ENCODE measurements at places on chromosomes 1 and 21.

- DNase-seq = no peak
Observed at GRCh38 chr1:70947835-70948234, 99.8 kb downstream of the PTGER3 start.

DNA sequence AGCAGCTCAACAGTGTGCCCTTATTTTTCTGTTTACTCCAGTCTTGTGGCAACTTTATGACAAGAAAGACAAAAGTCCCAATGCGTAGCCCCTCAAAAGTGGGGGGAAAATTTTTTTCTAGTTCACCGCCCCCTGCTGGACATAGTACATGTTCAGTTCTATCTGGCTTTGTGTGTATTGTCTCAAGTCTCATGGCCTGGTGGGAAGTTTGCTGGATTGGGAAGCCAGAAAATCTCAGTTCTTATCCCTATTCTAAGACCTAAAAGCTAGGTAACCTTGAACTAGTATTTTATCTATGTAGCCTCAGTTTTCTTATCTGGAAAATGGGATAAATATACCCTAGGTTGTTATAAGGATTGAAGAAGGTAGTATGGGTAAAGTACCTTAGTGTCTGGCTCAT lies 55.8 kb upstream of the LDLRAP1 start:
- DNase-seq = no peak

- no peak for DNase-seq
Observed at GRCh38 chr1:48808496-48808895, 31.8 kb upstream of the BEND5 start.

GRCh38 chr21:45599146-45599581 lies 44.4 kb upstream of the PCBP3 start:
- no peak for DNase-seq

DNA sequence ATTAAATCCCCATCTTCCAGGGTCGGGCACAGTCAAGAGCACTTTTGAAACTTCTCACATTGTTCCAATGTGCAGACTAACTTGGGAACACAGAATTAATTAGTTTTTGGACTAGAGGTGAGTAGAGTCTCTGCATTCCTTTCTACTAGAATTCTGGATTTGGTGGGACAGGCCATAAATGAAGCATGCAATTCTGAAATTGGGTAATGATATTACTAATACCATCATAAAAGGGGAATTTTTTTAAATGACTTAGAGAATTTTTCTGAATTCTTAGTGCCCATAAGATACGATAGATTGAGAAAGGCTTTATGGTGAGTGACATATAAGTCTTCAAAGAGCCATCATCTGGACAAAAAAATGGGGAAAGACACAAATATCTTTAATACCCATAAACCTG lies 41.8 kb downstream of the ADAMTS5 start:
- no peak for DNase-seq

GRCh38 chr1:19043579-19044443 lies 87.3 kb upstream of the IFFO2 start:
- DNase-seq = no peak

DNA sequence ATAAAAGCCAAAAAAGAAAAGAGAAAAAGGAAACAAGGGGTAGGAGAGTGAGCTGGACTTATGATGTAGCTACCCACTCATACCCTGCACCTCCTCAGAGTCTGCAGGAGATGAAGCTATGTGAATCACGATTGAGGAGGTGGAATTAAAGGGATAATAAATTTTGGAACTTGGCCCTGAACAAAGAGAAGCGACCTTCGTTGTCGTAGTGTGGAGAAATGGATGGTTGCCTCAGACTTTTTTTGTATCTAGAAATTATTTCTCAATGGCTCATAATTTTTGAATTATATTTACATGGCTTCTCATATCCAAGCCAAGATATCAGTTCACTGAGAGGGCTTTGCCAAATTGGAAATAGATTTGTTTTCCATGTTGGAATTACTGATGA lies 37.8 kb upstream of the SIPA1L2 start:
- DNase-seq = no peak

- DNase-seq = no peak
Observed at GRCh38 chr21:29025328-29025713, 853 bp downstream of the USP16 start.

- no peak for DNase-seq
Observed at GRCh38 chr1:32539584-32540571, 651 bp downstream of the ZBTB8A start.

DNA sequence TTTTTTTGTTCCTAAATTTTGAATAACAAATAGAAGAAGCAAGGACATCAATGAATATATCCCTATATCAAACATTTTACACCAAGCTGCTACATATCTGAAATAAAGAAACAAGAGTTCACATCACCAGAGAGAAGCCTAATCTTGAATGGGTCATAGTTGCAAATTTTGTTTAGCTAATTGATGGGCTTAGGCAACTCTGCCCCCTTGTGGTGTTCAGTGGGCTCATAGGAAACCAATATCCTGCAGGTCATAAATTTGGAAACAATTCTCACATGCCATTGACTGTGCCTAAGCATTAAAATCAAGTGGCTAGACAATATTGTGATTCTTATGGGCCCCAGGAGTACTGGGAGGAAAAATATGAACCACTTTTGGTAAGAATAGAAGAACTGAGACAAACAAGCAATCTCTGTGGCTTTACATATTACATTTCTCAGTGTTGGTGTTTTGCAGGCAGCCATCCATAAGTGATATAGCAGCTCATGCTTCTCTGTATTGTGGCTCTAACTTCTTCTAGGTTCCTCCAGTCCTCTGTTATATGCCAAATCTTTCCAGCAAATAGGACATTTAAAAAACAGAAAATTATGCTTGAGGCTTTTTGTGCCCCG lies 1262.8 kb upstream of the PRMT6 start:
- no peak for DNase-seq

DNA sequence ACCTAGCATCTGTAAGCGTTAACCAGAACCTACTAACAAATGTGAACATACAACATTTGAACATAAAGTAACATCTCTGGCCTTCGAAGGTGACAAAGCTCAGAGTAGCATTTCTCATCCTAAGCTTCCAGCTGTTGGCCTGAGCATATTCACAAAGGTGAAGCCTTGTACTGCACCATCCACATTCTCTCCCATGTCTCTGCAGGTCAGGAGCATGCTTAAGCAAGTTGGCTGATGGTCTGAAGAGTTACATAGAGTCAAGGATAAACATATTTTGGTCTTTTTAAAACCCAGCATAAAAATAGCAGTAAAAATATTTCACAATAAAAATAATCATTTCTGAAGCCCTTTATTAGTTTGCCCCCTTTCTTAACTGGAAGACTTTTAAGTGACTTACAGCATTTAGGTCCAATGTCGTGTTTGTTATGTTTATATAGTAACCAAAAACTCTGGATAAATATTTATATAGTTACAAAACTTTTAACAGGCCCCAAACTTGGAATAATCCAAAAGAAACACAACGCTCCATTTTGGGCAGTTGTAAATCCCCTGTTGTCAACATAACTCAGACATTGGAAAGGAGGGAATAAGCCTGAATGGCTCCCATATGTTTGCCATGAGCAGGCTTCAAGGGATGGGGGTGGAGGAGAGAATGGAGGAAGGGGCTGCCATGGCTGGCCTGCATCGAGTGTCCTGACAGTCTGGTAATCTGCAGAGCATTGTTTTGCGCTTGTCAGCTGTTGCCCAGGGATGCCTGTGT lies 42.8 kb upstream of the ENAH start:
- no peak for DNase-seq

- no peak for DNase-seq
Observed at GRCh38 chr1:30378991-30379581, 344.3 kb downstream of the MATN1 start.

GRCh38 chr21:43333298-43334062 lies 93.5 kb downstream of the SIK1 start:
- DNase-seq = no peak

DNA sequence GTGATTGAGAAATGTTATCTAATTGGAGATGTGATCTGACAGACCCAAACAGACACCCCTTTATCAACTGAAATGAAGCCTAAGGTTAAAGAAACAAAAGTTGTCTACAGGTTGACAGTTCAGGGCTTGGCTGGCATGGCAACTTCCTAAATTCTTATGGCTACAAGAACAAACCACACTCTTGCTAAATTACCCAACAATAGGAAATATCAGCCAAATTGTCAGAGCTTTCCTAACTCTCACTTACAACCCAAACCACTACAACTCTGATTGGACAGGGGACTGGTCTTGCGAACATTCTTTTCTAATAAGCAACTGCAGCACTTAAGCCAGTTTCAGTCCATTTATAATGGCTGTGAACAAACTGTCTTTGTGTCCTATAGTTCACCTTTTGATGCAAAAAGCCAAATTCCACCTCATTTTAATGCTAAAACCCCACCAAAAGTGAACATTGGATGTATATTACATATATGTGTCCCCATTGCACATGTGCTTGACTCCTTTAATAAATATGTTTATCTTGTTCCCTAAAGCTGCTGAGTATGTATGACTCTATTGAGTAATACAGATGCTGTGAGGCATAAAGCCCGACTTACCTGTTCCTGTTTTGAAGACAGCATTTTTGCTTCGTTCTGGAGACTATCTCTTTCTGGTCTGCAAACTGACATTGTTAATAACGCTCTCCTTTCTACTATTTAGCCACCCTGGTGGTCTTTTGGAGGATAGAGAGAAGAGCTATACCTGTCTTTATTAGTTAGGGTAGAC lies 101.3 kb upstream of the HMCN1 start:
- no peak for DNase-seq

Data from CMK (cell line).